Ovary (tissue), 10 donors: ENCODE measurements at places on chromosomes 1 and 21.

DNA sequence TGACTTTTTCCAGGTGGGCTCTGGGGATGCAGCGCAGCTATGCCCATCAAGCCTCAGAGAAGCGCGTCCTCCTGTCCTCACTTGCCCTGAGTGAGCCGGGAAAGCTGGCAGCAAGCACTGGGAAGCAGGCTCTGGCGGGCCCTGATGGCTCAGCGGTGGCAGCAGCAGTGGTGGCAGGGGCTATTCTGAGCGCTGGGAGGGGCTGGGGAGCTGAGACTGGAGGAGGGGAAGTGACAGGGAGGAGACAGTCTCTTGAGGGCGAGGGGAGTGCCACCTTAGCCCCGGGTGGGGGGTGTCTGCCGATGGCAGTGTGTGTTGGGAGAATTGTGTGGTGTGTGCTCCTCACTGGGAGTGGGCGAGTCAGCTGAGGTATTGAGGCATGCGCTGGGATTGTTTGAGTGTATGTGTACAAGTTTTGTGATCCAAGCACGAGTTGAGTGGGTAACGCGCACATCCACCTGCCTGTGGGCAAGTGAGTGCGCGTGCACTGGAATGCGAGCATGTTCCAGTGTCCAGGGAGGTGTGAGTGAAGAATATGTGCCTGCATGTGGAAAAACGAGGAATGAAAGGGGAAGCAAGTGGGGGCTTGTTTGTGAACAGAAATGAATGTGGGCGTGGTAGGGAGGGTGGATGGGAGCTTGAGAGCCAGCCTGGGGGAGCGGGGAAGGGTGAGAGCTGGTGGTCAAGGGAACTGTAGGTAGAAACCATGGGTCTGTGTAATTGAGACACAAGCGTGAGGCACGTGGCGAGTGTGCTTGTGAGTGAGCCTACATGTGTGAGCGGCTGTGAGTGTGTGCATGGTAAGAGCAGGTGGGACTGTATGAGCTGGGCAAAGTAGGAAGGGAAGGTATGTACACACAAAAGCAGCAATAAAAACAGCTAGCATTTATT lies 2.9 kb upstream of the FOXO6 start:
- peak; percentile 15 for DNase-seq

DNA sequence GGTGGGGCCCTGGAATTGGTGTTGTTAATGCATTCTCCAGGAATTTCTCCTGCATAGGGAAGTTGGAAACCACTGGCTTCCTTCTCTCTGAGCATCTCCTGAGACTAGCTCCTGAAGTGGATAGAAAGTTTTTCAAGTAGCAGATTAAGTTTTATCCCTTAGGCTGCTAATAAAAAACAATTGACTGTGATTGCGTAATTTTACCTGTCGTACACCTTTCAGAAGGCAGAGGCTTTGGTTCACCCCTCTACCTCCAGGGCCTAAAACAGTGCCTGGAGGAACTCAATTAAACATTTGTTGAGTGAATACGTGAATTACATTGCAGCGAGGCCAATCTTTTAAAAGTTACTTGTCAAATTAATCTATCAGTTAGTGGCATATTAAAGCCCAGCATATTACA lies 3.4 kb downstream of the ITSN1 start:
- no peak for DNase-seq

DNA sequence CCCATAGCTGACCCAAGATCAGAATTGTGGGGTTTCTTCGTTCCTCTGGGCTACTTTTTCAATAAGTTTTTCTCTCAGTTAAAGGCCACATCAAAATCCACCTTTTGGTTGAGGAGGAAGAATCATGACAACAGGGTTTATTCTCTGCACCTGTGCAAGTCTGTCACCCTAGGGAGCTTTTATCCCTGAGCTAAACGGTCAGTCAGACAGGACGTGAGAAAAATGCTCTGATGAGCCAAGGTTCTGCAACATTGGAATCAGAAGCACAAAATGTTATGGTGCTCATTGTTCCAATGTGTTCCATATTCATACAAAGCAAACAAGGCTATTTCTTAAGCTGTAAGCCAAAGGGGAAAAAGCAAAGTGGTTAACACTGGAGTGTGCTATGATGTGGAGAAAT lies 7.4 kb upstream of the ERICH3 start:
- DNase-seq: no peak

DNA sequence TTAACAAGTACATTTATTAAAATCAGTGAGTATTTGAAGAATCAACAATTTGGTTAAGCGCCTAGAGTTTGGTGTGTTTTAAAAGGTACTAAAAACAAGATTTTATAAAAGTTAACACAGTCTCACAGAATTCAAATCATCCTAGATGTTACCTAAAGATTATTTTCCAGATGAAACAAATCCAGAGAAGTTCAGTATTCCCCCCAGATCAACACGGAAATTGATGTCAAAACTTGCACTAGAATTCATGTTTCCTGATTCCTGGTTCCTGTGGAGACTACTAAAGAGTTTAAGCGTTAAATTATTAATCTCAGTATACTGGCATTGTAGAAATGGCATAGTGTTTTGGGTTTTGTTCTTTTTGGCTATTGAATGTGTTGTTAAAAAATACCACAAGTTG lies 1.4 kb downstream of the PTBP2 start:
- DNase-seq: no peak
